ENCODE measurements at places on chromosomes 5 and 9. TPM values are rescaled to one million over a fixed set of nuclear protein-coding genes. Genes with fewer than 3 reads are reported as not detected.
A peak's percentile ranks its signal among the peaks of the same experiment; 100 is the strongest.

CAMK2A gene
- total RNA-seq, result 2.5 TPM

TMEM232 gene
- total RNA-seq, result 8.1 TPM

NR2F1-AS1 gene
- 49.3 TPM for total RNA-seq

GRCh38 chr9:137140151-137141012 lies 1.4 kb downstream of the GRIN1 start:
- DNase-seq, result no peak

DNA sequence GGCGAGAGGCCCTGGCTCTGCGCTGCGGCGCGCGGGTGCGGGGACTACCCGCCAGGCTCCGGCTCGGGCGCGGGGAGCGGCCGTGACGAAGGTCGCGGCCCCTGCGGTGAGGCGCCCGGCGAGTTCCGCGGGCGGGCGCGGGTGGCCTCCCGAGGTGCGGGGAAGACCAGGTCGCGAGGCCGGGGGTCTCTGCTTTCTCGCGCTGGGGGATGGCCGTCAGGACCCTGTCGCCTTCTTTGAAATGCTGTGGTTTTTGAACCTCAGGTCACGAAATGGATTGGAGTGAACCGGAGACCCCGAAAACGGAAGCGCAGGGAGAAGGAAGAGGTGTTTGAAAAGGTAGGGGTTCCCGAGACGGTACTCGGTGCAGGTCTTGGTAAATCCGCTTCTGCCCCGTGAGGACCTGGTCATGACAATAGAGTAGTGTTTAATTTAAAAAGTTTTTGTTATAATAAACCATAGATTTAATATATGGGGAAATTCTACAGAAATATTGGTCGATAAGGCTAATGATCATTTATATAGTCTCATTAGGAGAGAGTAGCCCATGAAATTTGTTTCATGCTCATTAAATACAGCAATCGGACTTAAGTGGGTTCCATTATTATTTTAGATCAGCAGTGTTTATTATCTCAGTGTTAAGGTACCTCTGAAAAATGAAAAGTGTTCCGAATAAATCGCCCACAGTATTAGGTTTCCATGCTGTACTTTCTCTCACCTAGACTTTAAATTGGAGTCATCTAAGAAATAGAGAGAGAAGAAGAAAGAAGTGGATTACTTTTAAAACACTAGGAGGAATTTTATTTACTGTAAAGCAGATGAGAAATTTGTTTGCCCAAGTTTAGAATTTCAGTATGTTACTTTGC lies 279.0 kb downstream of the AOPEP start:
- DNase-seq, result no peak

PDE6A gene
- not detected for total RNA-seq

DNA sequence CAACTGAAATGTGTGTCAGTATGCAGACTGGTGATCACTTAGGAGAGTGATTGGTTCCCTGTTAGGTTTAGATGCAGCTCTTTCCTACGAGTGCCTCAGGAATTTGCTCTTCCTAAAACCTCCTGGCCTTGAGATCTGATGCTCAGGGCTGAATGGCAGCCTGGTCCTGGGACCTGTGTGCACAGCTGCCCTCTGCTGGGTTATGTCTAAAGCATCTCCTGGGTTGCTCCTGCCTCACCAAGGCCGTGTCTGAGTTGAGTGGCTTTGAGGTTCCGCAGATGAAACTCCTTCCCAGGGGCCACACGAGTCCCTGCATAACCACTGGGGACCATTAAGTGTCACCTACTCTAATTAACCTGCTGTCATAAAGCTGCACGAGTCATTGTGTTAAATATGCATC lies 59.5 kb downstream of the MVB12B start:
- DNase-seq, result peak; percentile 54

DNA sequence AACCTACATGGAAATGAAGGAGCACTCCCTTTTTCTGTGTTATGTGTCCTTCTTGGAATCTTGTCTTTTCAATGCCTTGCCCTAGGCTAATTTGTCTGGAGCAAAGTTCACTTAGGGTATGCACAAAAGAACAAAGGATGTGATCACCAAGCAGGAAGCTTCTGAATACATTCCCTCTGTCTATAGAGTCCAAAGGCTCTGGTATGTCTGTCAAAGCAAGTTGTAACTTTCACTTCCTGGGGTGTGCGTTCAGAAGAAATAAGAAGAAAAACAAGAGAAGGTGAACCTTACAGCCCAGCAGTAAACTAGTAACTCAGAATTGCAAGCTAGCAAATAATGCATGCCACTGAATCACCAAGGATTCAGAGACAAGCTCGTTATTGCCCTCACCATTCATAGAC lies 31.7 kb upstream of the CDH6 start:
- no peak for DNase-seq

- DNase-seq, result peak; percentile 52
Measured at GRCh38 chr9:134860510-134860909, 20.1 kb upstream of the FCN2 start.

DNA sequence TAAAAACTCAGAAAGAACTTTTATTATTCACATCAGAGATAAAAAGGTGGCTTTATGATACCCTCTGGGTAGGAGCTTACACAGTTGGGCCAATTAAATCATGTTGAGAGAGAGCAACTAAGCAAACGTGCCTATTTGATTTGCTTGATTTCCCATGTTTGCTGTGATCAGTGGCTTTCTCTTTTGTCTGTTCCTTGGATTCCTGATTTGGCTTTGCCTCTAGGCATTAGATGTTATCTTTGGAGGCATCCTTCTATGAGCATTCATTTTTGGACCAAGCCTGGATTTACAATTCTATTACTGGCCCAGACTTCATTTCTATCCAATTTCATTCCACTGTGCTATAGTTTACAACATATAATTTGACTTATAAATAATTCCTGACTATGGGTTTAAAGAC lies 35.9 kb downstream of the VCAN start:
- no peak for DNase-seq

GRCh38 chr9:94973451-94973941 lies 247.0 kb downstream of the AOPEP start:
- no peak for DNase-seq

DNA sequence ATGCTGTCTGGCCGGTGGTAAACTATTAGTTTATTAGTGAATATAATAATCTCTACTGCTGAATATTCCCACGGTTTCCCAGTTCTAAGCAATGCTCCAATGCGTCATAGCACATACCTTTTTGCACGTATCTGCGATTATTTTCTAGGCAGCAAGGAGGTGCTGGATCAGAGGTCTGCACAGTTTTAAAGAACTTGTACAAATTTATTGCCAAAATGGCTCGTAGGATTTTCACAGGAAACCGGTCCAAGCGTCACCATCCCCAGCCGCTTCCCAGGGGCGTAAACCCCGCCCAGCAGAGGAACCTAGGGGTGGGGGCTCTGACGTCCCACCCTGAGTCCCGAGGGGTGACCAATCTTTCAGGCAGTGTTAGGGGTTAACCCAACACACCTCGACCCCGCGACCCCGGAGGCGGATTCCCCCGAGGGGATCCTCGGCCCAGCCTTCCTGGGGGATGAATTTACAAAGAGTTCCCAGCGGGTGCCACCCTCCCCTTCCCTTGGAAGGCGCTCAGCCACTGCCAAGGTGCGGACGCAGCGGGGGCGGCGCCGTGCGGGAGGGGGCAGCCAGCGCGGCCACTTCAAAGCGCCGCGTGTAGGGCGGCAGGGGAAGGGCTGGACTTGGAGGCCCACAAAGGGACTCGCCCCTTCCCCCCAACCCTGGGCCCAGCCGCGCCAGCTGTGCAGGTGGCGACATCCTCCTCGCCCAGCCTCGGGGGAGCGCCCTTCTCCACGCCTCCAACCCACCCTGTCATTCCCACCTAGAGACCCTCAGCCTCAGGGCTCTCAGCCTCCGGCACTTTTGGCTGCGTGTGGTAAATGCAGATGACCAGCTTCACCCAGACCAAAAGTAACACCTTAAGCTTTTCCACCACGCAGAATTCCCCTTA lies 43.5 kb upstream of the TCF7 start:
- no peak for DNase-seq

DNA sequence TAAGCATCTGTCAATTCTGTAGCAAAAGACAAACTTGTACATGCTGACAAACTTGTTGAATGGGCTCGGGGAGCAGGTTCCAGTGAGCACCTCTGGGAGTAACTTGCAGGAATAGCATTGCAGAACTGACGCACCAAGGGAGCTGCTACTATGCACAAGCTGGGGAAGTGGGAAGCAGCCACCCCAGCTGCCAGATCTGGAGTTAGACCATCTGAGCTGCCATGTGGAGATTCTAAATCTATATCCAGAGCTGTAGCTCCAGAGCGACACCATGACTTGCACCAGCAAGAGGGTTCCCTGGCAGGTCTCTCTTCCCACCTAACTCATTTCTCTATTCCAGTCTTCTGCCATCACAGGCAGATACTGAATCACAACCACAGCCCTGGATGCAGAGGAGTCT lies 346.0 kb upstream of the PANK3 start:
- DNase-seq, result no peak

ROPN1L gene
- total RNA-seq, result 0.94 TPM

- DNase-seq, result no peak
Measured at GRCh38 chr9:80410106-80410505, 838.3 kb downstream of the TLE4 start.

DNA sequence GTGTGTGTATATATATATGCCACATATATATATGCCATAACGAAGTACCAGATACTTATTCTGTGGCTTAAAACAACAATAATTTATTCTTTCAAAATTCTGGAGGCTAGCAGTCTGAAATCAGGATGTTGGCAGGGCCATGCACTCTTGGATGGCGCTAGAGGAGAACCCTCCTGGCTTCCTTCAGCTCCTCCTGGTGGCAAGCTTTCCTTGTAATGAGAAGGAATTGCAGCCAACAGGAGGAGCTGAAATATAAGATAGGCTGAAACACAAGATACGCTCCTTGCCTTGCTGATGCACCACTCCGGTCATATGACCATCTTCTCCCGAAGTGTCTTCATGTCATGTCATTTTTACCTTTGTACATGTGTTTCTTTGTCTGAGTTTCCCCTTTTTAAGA lies 368.1 kb upstream of the CTNND2 start:
- DNase-seq, result no peak

DNA sequence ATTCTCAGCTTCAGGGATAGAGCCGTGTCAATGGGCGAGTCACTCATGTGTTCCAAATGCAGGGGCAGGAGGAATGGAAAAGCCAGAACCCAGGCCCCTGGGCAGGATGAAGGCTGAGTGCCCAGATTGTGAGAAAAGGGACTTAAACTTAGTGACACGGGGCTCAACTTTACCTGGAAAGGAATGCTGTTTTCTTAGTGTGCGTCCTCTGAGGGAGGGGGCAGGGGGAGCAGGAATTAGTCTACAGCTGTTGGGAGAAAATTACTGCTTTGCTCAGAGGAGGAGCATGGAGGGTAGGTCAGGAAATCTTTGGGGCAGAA lies 14.6 kb downstream of the HK3 start:
- peak; percentile 23 for DNase-seq

ZNF483 gene
- total RNA-seq, result 20.1 TPM

DIRAS2 gene
- 5.8 TPM for total RNA-seq

DNA sequence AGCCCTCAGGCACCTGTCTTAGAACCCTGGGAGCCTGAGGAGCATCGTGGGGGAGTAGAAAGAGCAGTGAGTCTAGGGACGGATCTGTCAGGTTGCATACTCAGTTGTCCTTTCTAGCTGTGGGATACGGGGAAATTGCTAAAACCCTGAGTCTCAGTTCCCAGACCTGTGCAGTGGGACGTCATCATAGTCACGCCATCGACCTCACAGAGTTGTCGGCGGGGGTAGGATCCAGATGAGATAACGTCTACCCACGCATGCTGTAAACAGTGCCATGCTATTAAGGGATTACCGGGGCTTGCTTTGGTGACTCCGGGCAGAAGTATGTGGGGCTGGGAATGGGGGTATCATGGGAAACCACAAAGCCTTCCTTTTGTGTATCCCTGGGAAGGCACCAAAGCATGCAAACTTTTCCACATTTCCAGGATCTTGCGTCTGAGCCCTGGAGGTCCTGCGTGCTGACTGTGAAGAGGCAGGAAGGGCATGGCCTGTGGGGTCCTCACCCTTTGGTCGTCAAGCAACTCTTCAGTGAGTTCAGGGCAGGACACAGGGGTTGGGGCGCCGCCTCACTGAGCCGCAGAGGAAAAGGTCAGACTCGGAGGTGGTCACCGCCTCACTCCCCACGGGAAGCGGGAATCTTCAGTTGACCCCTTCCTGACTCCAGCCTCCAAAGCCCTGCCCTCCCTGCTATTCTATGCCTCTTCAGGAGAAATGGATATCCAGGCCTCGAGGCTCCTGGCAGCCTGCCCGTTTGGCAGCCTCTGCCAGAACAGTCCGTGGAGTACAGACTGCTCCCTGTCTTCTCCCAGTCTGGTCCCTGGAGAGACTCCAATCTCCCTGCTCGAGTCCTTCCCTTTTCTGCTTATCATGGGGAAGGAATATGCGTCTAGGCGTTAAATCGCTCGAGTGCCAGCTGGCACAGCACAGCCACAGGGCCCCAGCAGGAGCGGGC lies 186.8 kb upstream of the KLF9 start:
- DNase-seq, result peak; percentile 94

PCDHGA8 gene
- total RNA-seq, result 5.3 TPM

DNA sequence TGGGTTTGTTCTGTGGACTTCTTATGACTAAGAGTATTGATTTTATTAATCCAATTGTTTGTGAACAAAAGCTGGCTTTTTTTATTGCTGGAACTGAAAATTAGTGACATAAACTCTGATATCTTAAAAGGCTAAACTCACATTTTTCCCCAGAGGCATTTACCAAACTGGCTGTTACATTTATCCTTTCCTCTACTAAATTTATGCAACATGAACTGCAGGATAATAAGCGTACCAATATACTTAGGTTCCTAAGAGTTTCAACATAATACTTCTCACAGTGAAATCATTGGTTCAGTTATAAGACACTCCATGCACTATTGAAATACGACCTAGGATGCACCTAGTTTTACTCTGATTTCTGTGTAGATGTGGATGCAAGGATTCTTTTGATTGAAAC lies 560.8 kb upstream of the WWC1 start:
- DNase-seq, result no peak

INSL4 gene
- total RNA-seq, result not detected

FAM221B gene
- total RNA-seq, result not detected

DNA sequence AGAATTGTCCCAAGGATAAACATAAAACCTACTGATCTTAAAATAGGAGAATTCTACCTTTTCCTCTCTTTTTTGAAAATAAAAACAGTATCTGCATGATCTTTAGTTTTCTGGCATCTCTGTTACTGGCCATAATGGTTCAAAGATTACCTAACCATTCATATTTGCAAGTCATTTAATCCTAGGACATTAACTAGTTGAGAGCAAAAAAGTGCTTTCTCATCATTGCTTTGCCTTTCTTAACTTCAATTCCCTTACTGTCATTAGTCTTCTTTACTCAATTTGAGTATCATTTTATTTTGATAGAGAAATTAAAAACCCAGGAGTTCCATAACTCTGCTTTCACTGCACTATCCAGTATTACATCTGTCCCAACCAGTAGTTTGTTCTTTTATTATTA lies 68.6 kb downstream of the RFX3 start:
- no peak for DNase-seq

- DNase-seq, result no peak
Measured at GRCh38 chr5:91528831-91529230, 145.7 kb upstream of the ARRDC3 start.

DNA sequence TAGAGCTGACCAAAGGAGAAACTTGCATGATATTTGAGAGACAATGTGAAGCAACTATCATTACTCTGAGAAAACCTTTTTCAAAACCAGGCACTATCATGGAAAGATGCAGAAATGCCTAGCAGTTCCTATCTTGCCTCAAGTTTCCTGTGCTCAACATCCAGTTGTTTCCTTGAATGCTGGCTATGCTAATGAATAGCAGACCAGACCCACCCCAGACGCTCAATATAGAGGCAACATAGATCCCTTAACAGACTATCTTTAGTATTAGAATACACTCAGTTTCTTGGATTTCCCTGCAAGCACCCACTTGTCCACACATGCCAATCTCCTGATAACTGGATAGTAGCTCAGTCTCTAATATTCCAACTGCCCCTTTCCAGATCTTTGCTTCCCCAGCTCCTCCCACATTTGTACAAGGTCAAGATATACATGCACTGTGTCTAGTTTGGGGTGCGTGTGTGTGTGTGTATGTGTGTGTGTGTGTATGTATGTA lies 93.3 kb upstream of the PCSK5 start:
- DNase-seq, result no peak

All from sciatic nerve (tissue), 2 donors.